ENCODE measurements at places on chromosomes 2 and 18.

DNA sequence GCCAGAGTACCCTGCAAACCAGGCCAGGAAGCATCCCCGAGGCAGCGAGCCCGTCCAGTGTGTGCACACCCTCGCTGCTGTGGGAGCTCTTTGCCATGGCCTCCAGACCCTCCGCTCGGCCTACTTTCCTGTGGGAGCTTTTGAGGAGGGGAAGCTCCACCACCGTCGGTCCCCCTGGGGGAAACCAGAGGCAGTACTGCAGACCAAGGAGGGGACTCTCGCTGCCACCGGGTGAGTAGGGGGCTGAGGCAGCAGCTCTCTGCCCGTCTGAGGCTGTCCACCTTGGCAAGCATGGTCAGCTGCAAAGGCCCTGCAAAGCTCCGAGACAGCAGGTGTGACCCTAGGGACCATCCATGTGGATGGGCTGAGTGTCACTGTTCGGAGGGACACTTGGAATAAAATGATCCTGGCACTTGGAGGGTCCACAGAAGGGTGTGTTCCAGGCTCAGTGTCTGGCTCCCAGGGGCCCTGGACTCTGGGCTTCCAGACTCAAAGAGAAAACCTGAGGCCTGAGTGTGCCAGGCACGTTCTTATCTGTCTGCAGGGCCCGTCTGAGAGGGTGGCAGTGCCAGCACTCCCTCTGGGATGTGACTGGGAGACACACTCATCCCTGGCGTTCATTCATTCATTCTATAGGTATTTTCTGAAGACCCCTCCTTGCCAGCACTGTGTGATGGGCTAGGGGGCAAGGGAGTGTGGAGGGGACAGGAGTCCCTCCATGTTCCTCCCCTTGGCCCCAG lies 282.8 kb upstream of the HS6ST1 start:
- no peak for DNase-seq

GRCh38 chr2:69601179-69601612 lies 42.3 kb downstream of the AAK1 start:
- no peak for DNase-seq

DNA sequence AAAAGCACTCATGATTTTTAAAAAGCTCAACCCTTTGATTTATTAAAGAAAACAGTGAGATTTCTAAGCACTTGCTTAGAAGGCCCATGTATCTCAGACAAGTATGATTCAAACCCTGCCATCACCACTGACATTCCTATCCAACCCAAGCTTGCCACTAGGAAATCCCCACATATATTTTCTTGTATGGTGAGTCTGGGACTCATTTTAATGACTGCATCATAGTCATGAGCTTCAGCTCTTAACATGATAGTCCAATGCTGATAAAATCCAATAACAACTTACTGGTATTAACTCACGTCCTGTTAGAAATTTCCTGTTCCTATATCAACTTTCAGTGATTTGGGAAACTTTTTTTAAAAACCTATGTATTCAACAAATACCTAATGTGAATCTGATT lies 39.4 kb upstream of the NCKAP5 start:
- no peak for DNase-seq

DNA sequence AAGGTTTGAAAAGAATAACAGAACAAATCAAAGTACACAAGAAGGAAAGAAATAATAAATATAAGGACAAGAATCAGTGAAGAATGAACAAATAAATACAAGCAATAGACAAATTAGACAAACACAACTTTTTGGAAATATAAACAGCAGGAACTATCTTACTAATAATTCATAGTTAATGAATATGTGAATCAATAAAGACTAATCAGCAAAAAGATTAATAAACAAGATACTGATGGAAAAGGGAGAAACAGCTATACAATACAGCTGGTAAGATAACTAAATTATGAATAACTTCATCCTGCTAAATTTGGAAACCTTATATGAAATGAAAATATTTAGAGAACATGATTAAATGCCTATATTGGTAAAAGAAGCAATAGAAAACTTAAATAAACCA lies 193.6 kb upstream of the SPRED2 start:
- no peak for DNase-seq

GRCh38 chr2:30201990-30202389 lies 29.3 kb upstream of the LBH start:
- no peak for DNase-seq

- DNase-seq: no peak
These were observed 79.7 kb downstream of the RRM2 start for GRCh38 chr2:10202131-10202665.

GRCh38 chr2:187985923-187986322 lies 305.8 kb upstream of the GULP1 start:
- no peak for DNase-seq

DNA sequence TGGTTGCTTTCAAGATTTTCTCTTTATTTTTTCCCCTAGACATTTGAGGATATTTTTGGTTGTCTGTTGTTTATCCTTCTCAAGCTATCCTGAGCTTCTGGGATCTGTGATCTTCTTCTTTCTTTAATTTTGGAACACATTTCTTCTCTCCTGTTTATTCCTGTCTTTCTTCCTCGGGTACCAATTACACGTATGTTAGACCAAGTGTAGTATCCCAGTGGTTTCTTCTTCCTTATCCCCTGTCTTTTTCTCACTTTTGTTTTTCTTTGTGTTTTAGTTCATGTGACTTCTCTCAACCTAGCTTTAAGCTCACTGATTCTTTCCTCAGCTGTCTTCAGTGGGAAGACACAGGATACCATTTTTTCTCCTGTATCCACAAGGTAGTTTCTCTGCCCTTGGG lies 120.0 kb downstream of the GALR1 start:
- DNase-seq: no peak

GRCh38 chr2:42939411-42940206 lies 147.2 kb upstream of the HAAO start:
- no peak for DNase-seq

- no peak for DNase-seq
These were observed 170.7 kb downstream of the ADCYAP1 start for GRCh38 chr18:1075322-1075721.

- DNase-seq: no peak
These were observed 184.3 kb upstream of the SIX2 start for GRCh38 chr2:45193581-45193980.

DNA sequence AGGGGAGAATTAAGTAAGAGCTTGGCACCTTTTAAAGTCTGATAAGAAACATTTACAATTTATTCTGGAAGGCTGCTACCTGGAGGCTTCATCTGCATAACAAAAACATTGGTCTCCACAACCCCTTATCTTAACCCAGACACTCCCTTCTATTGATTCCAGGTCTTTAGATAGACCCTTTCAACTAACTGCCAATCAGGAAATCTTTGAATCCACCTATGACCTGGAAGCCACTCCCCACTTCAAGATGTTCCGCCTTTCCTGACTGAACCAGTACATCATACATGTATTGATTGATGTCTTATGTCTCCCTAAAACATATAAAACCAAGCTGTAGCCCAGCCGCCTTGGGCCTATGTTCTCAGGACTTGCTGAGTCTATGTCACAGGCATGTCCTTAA lies 289.4 kb downstream of the AGPS start:
- no peak for DNase-seq

- no peak for DNase-seq
These were observed 321.4 kb downstream of the CYP26B1 start for GRCh38 chr2:71826299-71826698.

GRCh38 chr2:51368250-51368649 lies 336.3 kb upstream of the NRXN1 start:
- no peak for DNase-seq

- peak; percentile 48 for DNase-seq
These were observed 3.0 kb downstream of the CD8A start for GRCh38 chr2:86787736-86788135.

DNA sequence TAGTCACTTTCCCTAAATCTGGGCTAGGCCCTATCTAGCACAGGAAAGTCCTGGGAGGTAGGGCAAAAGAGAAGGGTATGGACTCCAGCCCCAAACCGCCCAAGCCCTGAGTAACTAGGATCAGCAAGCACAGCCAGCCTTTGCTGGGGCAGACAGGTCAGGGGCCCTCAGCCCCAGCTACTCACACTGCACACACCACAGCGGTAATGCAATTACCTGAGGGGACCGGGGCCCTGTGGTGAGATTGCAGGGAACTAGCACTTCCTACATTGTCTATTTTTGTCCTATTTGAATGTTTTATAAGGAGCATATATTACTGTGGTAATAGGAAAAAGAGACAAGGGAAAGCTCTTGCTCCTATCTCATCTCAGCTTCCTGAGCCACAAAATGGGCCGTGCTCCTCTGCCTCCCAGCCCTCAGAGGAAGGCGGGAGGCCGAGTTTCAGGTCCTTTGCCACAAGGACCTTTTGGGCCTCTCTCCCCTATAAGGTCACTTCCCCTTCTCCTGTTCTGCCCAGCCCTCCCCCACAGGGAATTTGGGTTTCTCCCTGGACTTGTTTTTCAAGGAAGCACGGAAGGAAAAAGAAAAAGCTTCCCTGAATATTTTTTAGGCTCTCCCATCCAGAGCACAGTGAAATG lies 20.5 kb downstream of the RAB11FIP5 start:
- no peak for DNase-seq

DNA sequence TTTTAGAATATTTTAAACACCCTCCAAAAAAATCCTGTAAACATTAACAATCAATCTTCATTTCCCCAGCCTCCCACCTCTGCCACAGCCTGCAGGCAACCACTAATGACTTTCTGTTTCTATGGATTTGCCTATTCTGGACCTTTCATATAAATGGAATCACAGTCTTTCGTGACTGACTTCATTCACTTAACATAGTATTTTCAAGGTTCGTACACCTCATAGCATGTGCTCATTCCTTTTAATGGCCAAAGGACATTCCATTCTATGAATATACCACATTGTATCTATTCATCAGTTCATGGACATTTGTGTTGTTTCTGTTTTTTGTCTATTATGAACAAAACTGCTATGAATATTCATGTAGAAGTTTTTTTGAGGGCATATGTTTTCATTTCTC lies 48.5 kb downstream of the NAT8 start:
- DNase-seq: no peak

DNA sequence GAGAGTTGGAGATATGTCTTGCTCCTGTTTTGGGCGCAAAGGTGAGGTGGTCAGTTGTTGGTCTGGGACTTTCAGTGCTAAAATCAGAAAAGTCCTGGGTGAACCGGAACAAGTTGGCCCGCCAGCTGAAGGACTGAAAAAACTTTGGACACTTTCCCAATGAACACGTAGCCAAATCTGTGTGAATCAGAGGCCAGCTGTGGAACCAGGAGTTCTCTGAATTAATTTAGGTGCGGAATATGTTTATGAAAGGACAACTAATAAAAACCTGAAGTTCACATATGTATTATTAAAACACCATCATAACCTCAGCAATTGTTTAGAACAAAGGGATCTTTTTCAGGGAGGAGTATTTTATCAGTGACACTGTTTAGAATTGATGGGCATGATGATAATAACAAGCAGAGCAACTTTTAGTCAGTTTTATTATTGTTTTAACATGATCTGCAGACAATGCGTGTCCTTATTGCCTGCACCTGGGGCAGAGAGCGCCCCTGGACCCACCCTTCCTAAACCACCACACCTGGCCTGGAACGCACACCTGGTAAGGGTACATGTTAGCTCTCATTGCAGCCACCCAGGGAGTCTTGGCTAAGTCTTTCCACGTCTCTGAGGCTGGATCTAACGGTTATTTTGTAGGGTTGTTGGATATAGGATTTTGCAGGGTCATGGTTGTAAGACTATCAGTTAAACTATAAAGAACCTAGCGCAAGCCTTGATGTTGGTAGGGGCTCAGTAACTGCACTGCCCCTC lies 9.9 kb upstream of the ODC1 start:
- DNase-seq: no peak

DNA sequence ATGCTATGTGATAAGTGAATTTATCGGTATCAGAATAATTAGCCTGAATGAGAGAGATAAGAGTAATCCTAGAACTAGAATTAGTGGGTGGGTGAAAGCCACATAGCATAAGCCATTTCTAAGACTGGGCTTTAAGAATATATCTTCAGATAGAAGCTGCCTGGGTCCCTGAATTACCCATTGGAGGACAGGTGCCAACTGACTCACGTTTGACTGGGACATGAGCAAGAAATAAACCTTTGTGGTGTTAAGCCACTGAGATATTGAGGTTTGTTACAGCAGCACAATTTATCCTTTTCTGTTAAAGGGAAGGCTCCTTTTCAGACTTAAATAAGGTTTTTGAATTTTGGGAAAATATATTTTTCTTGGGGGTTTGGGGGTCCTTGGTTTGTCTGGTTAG lies 95.9 kb downstream of the POLE4 start:
- no peak for DNase-seq

GRCh38 chr2:182763311-182763912 lies 47.4 kb downstream of the DNAJC10 start:
- peak; percentile 14 for DNase-seq

DNA sequence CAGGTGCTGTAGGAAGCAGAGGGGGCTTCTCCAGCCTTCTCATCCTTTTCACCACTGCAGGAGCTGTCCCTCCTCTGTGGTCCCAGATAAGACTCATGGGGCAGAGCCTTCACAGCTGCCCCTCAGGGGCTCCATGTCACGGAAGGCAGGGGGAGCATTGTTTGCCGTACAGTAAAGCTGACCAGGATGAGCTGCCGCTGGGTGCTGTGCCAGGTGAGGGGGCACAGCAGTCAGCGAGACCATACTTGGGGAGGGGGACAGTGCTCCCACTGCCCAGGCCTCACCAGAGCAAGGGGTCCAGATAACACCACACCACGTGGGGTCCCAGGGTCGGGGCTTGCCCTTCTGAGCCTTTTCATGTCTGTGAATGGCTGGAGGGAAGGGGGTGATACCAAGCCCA lies 46.3 kb downstream of the PLEKHB2 start:
- no peak for DNase-seq

DNA sequence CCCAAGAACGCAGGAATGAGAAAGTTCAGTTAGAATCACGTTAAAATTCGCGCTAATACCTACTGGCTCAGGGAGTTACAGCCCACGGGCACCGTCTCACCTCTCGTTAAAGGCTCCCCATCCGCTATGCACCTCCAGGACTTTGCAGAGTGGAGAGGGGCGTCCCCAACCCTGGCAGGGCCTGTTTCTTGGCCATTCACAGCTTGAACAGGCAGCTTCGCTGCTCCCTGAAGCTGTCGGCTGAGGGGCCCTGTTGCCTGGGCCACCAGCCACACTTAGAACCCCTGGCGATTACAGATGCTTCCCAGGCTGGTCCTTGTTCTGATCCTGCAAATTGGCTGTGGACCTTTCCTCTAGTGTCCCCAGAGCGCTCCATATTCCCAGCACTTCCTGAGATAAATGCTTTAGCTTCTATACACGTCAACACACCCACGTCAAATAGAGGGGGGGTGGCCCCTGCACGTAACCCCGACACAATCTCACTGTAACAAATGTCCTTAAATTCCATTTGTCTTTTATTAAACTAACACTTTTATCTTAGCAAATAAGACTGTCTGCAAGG lies 16.8 kb upstream of the SNTG2 start:
- DNase-seq: no peak

- DNase-seq: no peak
These were observed 762 bp downstream of the VPS4B start for GRCh38 chr18:63421514-63421913.

GRCh38 chr2:204042401-204042800 lies 105.8 kb downstream of the ICOS start:
- no peak for DNase-seq

DNA sequence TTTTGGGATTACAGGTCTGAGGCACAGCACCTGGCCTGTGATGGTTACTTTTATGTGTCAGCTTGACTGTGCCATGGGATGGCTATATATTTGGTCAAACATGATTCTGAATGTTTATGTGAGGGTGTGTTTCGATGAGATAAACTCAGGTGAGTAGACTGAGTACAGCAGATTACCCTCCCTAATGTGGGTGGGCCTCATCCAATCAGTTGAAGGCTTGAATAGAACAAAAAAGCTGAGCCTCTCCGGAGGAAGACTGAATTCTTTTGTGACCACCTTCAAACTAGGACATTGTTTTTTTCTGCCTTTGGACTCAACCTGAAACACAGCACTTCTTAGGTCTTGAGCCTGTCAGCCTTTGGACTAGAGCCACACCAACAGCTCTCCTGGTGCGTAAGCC lies 49.4 kb upstream of the FIGN start:
- no peak for DNase-seq

Measured in NCI-H2107 (cell line).